Ascending aorta (tissue), 2 donors: ENCODE measurements at places on chromosomes 11 and 22. TPM values are rescaled to one million over a fixed set of nuclear protein-coding genes. Genes with fewer than 3 reads are reported as not detected.

The MRGPRX3 gene
- not detected for total RNA-seq

The P2RY2 gene
- total RNA-seq: 18.3 TPM

The NCF4 gene
- total RNA-seq: 13.7 TPM

The OR8D4 gene
- total RNA-seq: not detected

The TRPM5 gene
- not detected for total RNA-seq

The XKR3 gene
- total RNA-seq: not detected

The OR8G5 gene
- not detected for total RNA-seq

The C22orf31 gene
- total RNA-seq: not detected

The TYR gene
- not detected for total RNA-seq

GRCh38 chr11:128451652-128452470 is 135.5 kb downstream of the ETS1 start:
- peaks cover 25% of the 10 kb centered on the region for H3K4me1 ChIP-seq
- peak overlapping the region; percentile 82 for H3K27ac ChIP-seq
- no peak for DNase-seq
- peak overlapping the region; percentile 16 for H3K4me3 ChIP-seq
- no peaks in the 10 kb centered on the region for H3K27me3 ChIP-seq

DNA sequence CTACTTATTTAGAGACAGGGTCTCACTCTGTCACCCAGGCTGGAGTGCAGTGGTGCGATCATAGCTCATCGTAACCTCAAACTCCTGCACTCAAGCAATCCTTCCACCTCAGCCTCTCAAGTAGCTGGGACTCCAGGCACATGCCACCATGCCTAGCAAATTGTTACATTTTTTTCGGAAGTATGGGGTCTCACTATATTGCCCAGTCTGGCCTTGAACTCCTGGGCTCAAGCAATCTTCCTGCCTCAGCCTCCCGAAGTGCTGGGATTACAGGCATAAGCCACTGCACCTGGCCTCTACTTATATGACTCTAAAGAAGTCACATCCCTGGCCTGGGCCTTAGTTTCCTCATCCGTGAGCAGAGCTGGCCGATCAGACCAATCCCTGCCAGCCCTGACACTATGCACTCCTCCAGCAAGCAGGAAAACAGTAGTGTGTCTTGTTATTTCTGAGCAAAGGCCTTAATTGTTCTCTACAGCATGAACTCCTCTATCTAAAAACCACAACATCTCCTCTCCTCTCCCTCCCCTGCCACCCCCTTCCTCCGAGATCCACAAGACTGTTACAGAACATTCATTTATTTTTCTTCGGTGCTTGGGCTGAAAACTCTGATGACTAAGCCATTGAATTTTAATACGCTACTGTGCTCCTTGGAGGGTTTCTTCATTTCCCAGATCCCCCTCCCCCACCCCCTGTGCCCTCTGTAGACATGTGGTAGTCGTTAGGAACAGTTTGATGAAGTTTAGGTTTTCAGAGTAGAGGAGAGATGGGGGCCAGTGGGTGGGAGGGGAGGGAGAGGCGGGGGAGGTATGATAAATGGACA is 91.5 kb downstream of the ABTB2 start:
- peak overlapping the region; percentile 61 for H3K27ac ChIP-seq
- peak overlapping the region; percentile 3 for H3K4me3 ChIP-seq
- H3K4me1 ChIP-seq: peaks cover 37% of the 10 kb centered on the region
- H3K36me3 ChIP-seq: no peaks in the 10 kb centered on the region

- DNase-seq: no peak
- H3K4me1 ChIP-seq: no peaks in the 10 kb centered on the region
- no peak overlapping the region for H3K4me3 ChIP-seq
- H3K27ac ChIP-seq: no peak overlapping the region
- no peaks in the 10 kb centered on the region for H3K27me3 ChIP-seq
- H3K36me3 ChIP-seq: no peaks in the 10 kb centered on the region
Observed at GRCh38 chr11:24779791-24780190, 282.9 kb downstream of the LUZP2 start.

- H3K36me3 ChIP-seq: no peaks in the 10 kb centered on the region
- no peaks in the 10 kb centered on the region for H3K27me3 ChIP-seq
- no peak overlapping the region for H3K4me3 ChIP-seq
Observed at GRCh38 chr11:115364896-115365295, 139.3 kb downstream of the CADM1 start.

DNA sequence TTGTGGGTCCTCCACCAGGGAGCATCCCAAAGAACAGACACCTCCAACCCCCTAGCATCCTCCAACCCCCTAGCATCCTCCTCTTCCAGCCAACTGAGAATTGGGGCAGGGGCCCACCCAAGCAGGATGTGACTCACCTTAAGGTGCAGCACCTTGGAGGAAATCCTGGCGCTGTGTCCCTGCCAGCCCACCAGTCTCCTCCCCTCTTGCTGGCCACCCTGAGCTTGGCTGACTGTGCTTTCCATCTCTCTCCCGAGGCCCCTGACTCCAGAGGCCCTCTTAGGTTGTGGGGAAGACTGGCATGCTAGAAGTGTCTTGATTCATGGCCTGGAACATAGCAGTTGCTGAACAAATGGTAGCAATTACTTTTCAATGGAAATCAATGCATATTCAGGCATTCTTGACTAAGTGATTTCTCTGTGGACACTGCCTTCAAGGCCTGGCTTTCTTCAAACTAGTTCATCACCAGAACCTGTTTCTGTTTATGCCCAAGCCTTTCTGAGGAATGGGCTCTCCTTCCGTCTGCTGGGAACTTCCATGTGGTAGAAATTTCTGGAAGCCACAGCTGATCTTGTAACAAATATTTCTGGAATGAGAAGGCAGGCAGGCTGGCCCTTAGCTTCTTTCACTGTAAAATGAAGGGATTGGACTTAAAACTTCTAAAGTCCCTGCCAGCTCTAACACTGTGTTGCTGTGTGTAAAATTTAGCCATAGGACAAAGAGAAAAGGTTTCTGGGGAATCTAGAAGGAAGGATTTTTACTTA is 60.5 kb downstream of the CEP164 start:
- no peaks in the 10 kb centered on the region for H3K27me3 ChIP-seq
- H3K36me3 ChIP-seq: peaks cover 63% of the 10 kb centered on the region
- no peak for DNase-seq
- no peak overlapping the region for H3K4me3 ChIP-seq
- H3K4me1 ChIP-seq: no peaks in the 10 kb centered on the region

- H3K27me3 ChIP-seq: peaks cover 9% of the 10 kb centered on the region
- peak overlapping the region; percentile 75 for H3K4me3 ChIP-seq
- peak overlapping the region; percentile 35 for H3K27ac ChIP-seq
- peaks cover 3% of the 10 kb centered on the region for H3K4me1 ChIP-seq
- H3K36me3 ChIP-seq: no peaks in the 10 kb centered on the region
- peak; percentile 71 for DNase-seq
Observed at GRCh38 chr11:72642043-72642883, 32.0 kb downstream of the PDE2A start.

- no peaks in the 10 kb centered on the region for H3K27me3 ChIP-seq
- H3K4me3 ChIP-seq: no peak overlapping the region
- peak; percentile 60 for DNase-seq
- H3K27ac ChIP-seq: no peak overlapping the region
Observed at GRCh38 chr11:2574043-2574552, 125.7 kb downstream of the KCNQ1OT1 start.

DNA sequence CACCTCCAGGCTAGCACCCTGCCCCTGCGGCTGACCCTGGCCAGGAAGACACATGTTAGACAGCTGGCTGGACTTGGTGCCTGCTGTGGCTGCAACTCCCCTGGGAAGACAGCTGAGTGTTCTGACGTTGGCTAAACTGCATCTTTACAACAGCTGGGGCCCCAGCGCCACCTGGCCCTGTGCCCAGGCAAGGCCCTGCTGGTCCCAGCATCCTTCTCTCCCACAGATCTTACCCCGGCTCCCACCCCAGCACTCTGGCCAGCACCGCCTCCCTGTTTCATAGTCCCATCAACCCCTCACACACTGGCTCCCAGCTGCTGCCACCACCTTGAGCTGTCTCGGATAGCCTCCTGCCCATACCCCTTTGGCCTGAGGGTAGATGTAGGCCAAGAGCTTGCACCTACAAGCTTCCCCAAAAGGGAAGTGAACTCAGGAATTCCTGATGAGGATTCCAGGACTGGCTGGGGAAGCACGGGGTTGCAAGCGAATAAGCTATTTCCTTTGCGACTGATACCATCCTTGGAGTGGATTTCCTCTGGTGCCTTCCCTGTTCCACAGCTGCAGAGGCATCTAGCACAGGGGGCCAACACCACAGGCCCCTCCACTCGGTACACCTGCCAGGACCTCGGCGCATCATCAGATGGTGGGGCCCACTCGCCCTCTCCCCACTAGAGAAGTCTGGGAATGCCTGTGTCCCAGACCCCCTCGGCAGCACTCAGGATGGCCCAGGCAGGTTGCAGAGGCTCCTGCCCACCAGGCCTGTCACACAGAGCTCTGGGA is 28.5 kb downstream of the RSPH14 start:
- no peaks in the 10 kb centered on the region for H3K4me1 ChIP-seq
- DNase-seq: no peak
- no peaks in the 10 kb centered on the region for H3K36me3 ChIP-seq
- no peak overlapping the region for H3K27ac ChIP-seq
- H3K4me3 ChIP-seq: no peak overlapping the region

- H3K36me3 ChIP-seq: peaks cover 1% of the 10 kb centered on the region
- H3K4me3 ChIP-seq: no peak overlapping the region
- H3K4me1 ChIP-seq: no peaks in the 10 kb centered on the region
Observed at GRCh38 chr22:29632672-29633071, 29.2 kb downstream of the NF2 start.

DNA sequence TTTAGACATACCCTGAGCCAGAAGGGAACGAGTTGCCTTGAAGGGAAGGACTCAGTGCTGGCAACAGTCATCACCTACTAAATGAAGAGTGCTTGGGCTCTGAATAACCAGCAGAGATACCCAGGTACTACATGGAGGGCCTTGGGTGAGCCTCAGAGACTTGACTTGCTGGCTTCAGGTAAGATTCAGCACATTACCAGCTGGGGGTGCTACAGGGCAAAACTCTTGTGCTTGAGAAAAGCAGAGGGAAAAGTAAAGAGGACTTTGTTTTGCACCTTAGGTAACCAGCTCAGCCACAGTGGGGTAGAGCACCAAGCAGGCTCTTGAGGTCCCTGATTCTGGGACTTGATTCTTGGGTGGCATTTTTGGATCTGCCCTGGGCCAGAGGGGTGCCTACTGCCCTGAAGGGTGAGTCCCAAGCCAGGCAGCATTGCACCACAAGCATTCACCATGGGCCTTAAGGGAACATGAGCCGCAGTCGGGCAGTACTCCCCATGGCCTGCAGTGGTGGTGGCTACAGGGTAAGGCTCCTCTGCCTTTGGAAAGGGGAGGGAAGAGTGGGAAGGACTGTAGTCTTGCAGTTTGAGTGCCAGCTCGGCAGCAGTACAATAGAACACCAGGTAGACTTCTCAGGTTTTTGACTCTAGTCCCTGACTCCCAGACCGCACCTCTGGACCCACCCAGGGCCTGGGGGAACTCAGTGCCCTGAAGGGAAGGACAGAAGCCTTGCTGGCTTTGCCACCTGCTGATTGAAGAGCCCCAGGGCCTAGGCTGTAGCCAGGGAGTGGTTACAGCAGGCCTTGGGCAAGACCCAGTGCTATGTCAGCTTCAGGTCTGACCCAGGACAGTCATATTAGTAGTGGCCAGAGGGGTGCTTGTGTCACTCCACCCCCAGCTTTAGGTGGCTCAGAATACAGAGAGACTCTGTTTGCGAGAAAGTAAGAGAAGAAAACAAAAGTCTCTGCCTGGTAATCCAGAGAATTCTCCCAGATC is 22.7 kb upstream of the PLEKHA7 start:
- H3K4me3 ChIP-seq: no peak overlapping the region
- no peak overlapping the region for H3K27ac ChIP-seq
- H3K4me1 ChIP-seq: no peaks in the 10 kb centered on the region
- H3K36me3 ChIP-seq: no peaks in the 10 kb centered on the region
- H3K27me3 ChIP-seq: no peaks in the 10 kb centered on the region
- DNase-seq: no peak

- no peak overlapping the region for H3K27ac ChIP-seq
- no peaks in the 10 kb centered on the region for H3K27me3 ChIP-seq
- H3K36me3 ChIP-seq: no peaks in the 10 kb centered on the region
- no peaks in the 10 kb centered on the region for H3K4me1 ChIP-seq
Observed at GRCh38 chr11:69834251-69834650, 15.0 kb upstream of the FGF3 start.

DNA sequence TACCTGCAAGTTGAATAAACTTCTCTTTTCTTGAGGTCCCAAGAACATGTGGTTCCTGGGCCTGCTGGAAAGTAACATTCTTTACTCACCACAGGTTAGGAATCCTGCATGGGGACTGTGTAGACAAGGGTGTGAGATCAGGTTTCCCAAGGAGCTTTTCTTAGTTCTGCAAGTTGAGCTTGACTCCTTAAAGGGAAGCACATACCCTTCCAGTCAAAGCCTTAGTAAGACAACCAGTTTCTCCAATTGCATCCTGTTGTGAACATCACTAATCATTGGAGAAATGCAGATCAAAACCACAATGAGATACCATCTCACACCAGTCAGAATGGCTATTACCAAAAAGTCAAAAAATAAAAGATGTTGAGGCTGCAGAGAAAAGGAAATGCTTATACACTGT is 48.3 kb upstream of the PAK1 start:
- no peaks in the 10 kb centered on the region for H3K27me3 ChIP-seq
- H3K36me3 ChIP-seq: no peaks in the 10 kb centered on the region
- H3K4me3 ChIP-seq: no peak overlapping the region
- no peak for DNase-seq
- H3K27ac ChIP-seq: no peak overlapping the region

DNA sequence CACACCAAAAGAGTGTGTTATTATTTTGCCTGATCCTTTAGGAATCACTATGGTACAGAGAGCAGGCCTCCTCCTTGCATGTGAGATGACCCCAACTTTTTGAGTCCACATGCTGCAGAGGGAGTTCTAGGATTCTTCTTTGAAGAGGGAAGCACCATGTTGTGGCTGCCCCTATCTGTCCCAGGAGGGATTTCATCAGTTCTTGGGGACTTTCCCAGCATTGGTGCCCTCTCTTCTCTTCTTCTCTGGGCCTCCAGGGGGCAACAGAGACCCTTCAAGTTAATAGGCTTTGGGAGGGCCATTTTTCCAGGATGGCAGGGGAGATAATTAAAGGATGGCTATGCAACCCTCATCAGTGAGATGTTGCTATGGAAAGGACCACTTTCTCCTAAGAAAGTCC is 3.6 kb downstream of the MMP1 start:
- H3K27me3 ChIP-seq: no peaks in the 10 kb centered on the region
- no peaks in the 10 kb centered on the region for H3K36me3 ChIP-seq

GRCh38 chr11:74255741-74256375 is 55.6 kb downstream of the P4HA3 start:
- H3K4me3 ChIP-seq: no peak overlapping the region
- DNase-seq: peak; percentile 71
- no peak overlapping the region for H3K27ac ChIP-seq
- no peaks in the 10 kb centered on the region for H3K4me1 ChIP-seq
- H3K27me3 ChIP-seq: no peaks in the 10 kb centered on the region

GRCh38 chr22:49299821-49300231 is 527.8 kb downstream of the BRD1 start:
- DNase-seq: peak; percentile 45
- no peak overlapping the region for H3K27ac ChIP-seq
- no peaks in the 10 kb centered on the region for H3K4me1 ChIP-seq
- no peak overlapping the region for H3K4me3 ChIP-seq
- no peaks in the 10 kb centered on the region for H3K36me3 ChIP-seq

DNA sequence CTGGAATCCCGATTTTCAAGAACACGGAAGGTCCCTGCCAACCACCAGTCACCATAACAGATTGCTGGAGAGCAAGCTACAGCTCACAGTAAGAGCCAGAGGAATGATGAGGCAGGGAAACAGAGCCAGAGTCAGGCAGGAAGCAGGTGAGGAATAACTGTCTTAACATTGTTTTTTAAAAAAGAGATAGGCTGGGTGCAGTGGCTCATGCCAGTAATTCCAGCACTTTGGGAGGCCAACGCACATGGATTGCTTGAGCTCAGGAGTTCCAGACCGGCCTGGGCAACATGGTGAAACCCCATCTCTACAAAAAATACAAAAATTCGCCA is 13.5 kb upstream of the CASTOR1 start:
- H3K4me1 ChIP-seq: peaks cover 66% of the 10 kb centered on the region
- peak overlapping the region; percentile 86 for H3K27ac ChIP-seq
- no peak overlapping the region for H3K4me3 ChIP-seq
- H3K27me3 ChIP-seq: no peaks in the 10 kb centered on the region
- DNase-seq: no peak
